Activated B cell treated with CpG ODN at 0.5 μM for 24 hours (primary cell): ENCODE measurements at places on chromosomes 5 and 9. TPM values are rescaled to one million over a fixed set of nuclear protein-coding genes. Genes with fewer than 3 reads are reported as not detected.

GRCh38 chr9:7937761-7938491 lies 138.3 kb upstream of the DMAC1 start:
- no peak overlapping the region for H3K4me3 ChIP-seq
- peaks cover 20% of the 10 kb centered on the region for H3K4me1 ChIP-seq
- H3K27ac ChIP-seq = no peak overlapping the region
- no peaks in the 10 kb centered on the region for H3K27me3 ChIP-seq
- no peaks in the 10 kb centered on the region for H3K36me3 ChIP-seq
- no peak for DNase-seq

- H3K36me3 ChIP-seq = no peaks in the 10 kb centered on the region
- H3K27me3 ChIP-seq = no peaks in the 10 kb centered on the region
- no peak overlapping the region for H3K27ac ChIP-seq
- no peak overlapping the region for H3K4me3 ChIP-seq
Measured at GRCh38 chr9:18379073-18379811, 94.7 kb upstream of the ADAMTSL1 start.

GRCh38 chr5:16735101-16736060 lies 118.6 kb upstream of the RETREG1 start:
- H3K27me3 ChIP-seq = peaks cover 16% of the 10 kb centered on the region
- H3K36me3 ChIP-seq = no peaks in the 10 kb centered on the region
- no peak overlapping the region for H3K4me3 ChIP-seq
- no peak for DNase-seq
- no peaks in the 10 kb centered on the region for H3K4me1 ChIP-seq

- H3K27ac ChIP-seq = no peak overlapping the region
- no peak for DNase-seq
- H3K4me3 ChIP-seq = no peak overlapping the region
- H3K36me3 ChIP-seq = no peaks in the 10 kb centered on the region
- peaks cover 1% of the 10 kb centered on the region for H3K27me3 ChIP-seq
Measured at GRCh38 chr9:97176206-97176605, 131.3 kb upstream of the CCDC180 start.

GRCh38 chr5:133729800-133730199 lies 117.5 kb upstream of the FSTL4 start:
- H3K4me3 ChIP-seq = no peak overlapping the region
- no peak overlapping the region for H3K27ac ChIP-seq
- H3K4me1 ChIP-seq = no peaks in the 10 kb centered on the region
- H3K36me3 ChIP-seq = no peaks in the 10 kb centered on the region
- DNase-seq = no peak
- H3K27me3 ChIP-seq = peaks cover 11% of the 10 kb centered on the region

DNA sequence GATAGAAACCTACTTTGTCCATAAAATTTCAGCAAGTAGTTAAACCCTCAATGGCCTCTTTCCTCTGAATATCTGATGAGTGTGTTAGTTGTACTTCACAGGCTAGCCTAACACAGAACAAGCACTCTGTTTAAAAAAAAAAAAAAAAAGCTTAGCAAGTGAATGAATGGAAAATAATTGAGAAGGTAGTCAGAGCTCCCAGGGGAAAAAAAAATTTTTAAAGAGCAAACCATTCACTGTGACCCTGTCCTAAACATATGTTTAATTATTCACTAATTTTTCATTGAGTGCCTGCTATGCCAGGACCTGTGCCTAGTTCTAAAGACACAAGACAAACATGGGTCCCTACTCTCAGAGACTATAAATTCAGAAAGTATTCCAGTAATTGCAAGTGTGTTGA lies 69.3 kb downstream of the SH3RF2 start:
- no peak overlapping the region for H3K4me3 ChIP-seq
- H3K27me3 ChIP-seq = no peaks in the 10 kb centered on the region
- no peaks in the 10 kb centered on the region for H3K4me1 ChIP-seq
- H3K36me3 ChIP-seq = no peaks in the 10 kb centered on the region

DNA sequence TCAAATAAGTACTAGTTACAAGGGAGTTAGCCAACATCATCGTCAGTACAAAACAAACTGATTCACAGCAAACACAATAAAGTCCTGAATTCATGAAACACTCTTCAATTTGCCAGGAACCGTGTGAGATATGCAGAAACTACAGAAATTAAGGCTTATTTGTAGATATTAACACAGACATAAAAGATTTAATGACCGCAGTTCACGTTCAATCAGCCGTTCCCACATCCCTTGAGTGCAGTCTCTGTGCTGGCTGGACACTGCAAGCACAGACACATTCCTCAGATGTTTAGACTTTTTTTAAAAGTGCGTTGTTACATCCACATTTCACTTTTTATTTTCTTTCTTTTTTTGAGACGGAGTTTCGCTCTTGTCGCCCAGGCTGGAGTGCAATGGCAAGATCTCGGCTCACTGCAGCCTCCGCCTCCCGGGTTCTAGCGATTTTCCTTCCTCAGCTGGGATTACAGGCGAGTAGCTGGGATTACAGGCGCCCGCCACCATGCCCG lies 566 bp upstream of the CEP78 start:
- H3K27me3 ChIP-seq = no peaks in the 10 kb centered on the region
- H3K4me1 ChIP-seq = peaks cover 23% of the 10 kb centered on the region
- H3K36me3 ChIP-seq = peaks cover 7% of the 10 kb centered on the region
- H3K27ac ChIP-seq = peak overlapping the region; percentile 93

GRCh38 chr9:5851445-5851844 lies 18.5 kb upstream of the ERMP1 start:
- H3K4me3 ChIP-seq = no peak overlapping the region
- no peaks in the 10 kb centered on the region for H3K27me3 ChIP-seq
- H3K36me3 ChIP-seq = peaks cover 4% of the 10 kb centered on the region
- no peak for DNase-seq

- no peaks in the 10 kb centered on the region for H3K27me3 ChIP-seq
- H3K4me3 ChIP-seq = no peak overlapping the region
- DNase-seq = no peak
- H3K27ac ChIP-seq = no peak overlapping the region
- peaks cover 2% of the 10 kb centered on the region for H3K36me3 ChIP-seq
Measured at GRCh38 chr5:79392776-79393175, 121.2 kb downstream of the HOMER1 start.

DNA sequence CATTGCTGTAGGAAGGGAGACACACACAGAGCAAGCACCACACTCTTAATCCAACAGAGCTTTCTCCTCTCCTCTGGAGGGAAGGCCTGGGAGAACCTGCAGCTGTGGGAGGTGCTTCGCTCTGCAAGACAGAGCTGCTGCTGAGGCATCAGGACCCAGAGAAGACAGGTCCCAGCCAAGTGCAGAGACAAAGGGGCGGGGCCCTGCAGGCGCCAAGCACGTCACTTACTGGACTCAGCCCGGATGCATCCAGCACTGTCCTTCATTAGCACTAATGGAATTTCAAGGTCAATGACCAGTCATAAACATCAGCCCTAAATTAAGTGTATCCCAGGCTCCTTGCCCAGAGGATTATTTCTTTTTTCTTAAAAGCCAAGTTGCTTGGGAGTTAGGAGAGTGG lies 337.1 kb upstream of the PANK3 start:
- peaks cover 14% of the 10 kb centered on the region for H3K4me1 ChIP-seq
- H3K27ac ChIP-seq = no peak overlapping the region
- no peak overlapping the region for H3K4me3 ChIP-seq
- H3K36me3 ChIP-seq = no peaks in the 10 kb centered on the region
- no peak for DNase-seq

DNA sequence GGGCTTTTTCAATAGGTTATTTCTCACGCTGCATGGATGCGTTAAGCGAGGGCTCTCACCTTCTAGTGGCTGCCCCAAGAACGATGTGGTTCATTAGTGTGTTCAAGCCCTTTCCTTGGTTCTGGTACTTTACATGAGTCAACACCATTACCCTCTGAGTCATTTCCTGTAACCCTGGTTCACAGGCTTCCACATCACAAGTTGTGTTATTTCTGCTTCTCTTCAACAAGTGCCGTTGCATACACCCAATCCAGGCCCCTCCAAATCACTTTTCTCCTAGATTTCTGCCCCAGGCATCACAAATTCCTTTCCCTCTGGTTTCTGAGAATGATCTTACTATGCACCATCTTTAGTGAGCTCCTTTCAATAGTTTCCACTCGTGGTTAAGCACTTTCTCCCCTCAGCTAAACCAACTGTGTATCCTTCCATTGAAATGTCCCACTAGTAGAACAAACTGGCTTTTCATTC lies 69.5 kb upstream of the RAD23B start:
- peaks cover 2% of the 10 kb centered on the region for H3K27me3 ChIP-seq
- DNase-seq = no peak
- H3K4me1 ChIP-seq = peaks cover 9% of the 10 kb centered on the region
- H3K36me3 ChIP-seq = no peaks in the 10 kb centered on the region
- no peak overlapping the region for H3K4me3 ChIP-seq

Gene DDX4
- total RNA-seq = not detected in 2 replicates

Gene LOX
- not detected in 2 replicates for total RNA-seq

Gene HSPB3
- not detected in 2 replicates for total RNA-seq

Gene GPR151
- total RNA-seq = not detected in 2 replicates

Gene PCDHA8
- total RNA-seq = not detected in 2 replicates

Gene TOR1A
- 28.5 and 29.5 TPM in 2 replicates for total RNA-seq

Gene TLE1
- 15.6 and 16.3 TPM in 2 replicates for total RNA-seq

Gene NKD2
- total RNA-seq = 0.16 and 1.1 TPM in 2 replicates
